ENCODE measurements at places on chromosomes 3 and 15.

DNA sequence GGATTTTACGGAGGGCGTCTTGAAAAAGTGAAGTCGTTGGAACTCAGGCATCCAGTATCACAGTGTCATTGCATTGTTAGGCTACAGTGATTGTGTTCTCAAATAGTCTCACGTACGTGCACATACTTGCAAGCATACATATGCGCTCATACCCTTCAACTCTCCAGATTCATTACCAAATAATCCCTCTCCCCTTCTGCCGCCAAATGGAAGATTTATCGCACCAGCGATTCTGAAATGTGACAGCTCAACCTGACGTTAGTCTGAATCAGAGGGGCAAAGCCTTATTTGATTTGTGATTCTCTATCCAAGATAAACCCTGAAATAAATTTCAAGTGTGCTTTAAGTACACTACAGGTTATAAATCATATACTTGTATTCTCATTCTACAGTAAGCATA is 119.4 kb downstream of the GADL1 start:
- DNase-seq = no peak

DNA sequence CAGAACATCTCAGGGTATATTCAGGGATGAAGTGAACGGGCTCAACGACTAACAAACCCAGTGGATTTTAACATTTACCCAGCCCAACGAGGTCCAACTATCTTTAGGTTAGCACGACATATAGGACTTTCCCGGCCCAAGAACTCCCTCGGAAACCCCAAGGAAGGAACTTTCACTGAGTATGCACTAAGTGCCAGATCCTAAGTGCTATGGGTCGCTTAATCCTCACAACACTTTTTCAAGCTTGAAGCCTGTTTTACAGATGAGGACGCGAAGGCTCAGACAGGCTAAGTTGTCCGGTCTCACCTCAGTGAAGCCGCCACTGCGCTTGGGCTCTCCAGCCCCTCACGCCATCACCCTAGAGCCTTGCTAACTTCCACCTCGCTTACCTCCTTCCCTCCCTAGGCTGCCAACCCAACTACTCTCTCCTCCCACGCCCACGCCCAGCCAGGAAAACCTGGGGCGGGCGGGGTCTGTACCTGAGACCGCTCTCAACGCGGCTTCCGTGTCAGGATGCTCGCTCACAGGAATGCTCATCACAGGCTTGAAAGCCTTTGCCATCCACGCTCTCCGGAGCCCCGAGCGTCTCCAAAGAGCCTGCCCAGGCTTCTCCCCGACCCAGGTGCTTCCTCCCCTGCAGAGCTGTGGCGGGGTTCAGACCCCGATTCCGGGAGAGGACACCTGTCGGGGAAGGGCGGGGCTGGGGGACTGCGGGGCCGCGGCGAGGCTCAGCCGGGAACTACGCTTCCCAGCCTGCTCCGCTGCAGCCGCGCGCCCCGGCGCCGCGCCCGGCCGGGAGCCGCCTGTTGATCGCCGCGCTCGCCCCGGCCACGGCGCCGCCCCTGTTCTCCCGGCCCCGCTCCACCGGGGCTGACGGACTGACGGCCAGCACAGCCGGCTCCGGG is at the start of gene TMOD2:
Gene TMOD2, plus strand, starts transcription at position 806 of the 905 bp plus-strand sequence. CDS start 14,845 bp downstream, outside the sequence.
- no peak for DNase-seq

- DNase-seq = no peak
Measured at GRCh38 chr3:86982883-86983282, 8.1 kb downstream of the VGLL3 start.

DNA sequence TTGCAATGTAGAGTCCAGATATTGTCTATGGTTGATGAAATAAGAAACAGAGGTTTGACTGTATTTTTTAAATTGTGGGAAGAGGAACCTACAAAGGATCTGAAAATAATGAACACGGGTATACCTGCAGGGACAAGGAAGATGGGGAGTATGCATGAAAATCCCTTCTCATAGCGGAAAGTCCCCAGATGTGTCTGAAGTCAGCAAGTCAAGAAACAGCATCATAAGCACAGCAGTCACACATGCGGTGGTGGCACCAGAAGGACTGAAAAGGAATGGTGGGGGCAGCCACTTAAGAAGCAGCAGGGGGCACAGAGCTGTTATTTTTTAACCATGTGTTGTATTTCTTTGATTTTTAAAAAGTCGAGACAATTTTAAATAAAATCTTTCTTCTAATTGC is 4.7 kb downstream of the MRPS11 start:
- no peak for DNase-seq

- DNase-seq = no peak
Measured at GRCh38 chr3:174951034-174951433, 91.9 kb downstream of the NAALADL2 start.

All from DMS 273 treated with DMSO at 0.1 percent for 48 hours (cell line).